DMS153 (cell line): ENCODE measurements at places on chromosomes 1 and 21.

GRCh38 chr1:38991638-38992411 lies 749 bp downstream of the AKIRIN1 start:
- no peak for DNase-seq

GRCh38 chr1:230824919-230825721 lies 43.2 kb downstream of the C1orf198 start:
- DNase-seq, result peak; percentile 30

GRCh38 chr1:31932491-31933316 lies 5.5 kb downstream of the PTP4A2 start:
- DNase-seq, result peak; percentile 41

GRCh38 chr1:27491748-27492700 lies 2.1 kb upstream of the WASF2 start:
- DNase-seq, result no peak
